ENCODE measurements at places on chromosomes 3 and 15. TPM values are rescaled to one million over a fixed set of nuclear protein-coding genes. Genes with fewer than 3 reads are reported as not detected.

OXTR gene
- 105 TPM for total RNA-seq

DNA sequence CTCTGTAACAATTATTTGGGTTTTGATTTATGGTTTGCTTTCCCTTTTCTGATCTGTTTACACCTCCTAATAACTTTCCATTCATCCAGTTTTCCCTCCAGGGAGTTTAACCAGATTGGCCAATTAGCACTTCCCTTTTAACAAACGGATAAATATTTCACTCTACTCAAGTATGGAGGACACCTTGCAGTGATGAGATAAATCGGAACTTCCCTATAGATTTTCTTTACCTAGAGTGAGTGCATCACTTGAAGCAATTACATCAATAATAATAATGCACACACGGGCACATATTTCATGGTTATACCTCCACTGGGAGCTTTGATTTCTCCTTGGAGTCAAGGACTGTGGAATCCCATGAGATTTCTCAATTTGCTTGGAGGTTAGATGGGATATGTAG, 239.1 kb upstream of the CFAP20DC start:
- no peak for DNase-seq

- DNase-seq: no peak
Measured at GRCh38 chr3:72153477-72154314, 368.7 kb upstream of the PROK2 start.

- no peak for DNase-seq
Measured at GRCh38 chr3:23395115-23395514, 192.0 kb downstream of the UBE2E2 start.

GRCh38 chr3:15894382-15894781, 96.6 kb upstream of the ANKRD28 start:
- no peak for DNase-seq

DNA sequence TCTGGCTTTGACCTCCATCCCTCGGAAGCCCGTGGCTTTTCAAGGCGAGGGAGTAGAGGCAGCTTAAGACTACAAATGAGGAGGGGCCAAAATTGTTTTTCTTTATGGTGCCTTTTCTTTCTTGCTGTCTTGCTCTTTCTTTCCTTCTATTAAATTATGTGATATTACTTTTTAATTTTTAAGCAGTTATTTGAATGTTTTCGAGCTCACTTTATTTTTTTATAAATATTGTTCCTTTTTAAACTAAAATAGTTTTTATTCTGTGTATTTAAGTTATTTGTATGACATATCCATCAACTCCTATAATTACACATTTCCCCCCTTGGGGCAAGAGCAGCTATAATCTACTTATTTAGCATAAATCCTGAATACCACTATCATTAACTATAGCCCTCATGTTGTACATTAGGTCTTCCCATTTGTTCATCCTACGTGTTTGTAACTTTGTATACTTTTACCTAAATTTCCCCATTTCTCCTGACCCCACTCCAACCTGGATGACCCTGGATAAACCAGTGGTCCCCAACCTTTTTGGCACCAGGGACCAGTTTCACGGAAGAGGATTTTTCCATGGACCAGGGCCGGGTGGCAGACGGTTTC, 622 bp upstream of the PLSCR1 start:
- no peak for DNase-seq

GRCh38 chr3:175308097-175308496, 449.0 kb downstream of the NAALADL2 start:
- DNase-seq: no peak

GRCh38 chr3:69738315-69738714, 949 bp upstream of the MITF start:
- DNase-seq: no peak

DNA sequence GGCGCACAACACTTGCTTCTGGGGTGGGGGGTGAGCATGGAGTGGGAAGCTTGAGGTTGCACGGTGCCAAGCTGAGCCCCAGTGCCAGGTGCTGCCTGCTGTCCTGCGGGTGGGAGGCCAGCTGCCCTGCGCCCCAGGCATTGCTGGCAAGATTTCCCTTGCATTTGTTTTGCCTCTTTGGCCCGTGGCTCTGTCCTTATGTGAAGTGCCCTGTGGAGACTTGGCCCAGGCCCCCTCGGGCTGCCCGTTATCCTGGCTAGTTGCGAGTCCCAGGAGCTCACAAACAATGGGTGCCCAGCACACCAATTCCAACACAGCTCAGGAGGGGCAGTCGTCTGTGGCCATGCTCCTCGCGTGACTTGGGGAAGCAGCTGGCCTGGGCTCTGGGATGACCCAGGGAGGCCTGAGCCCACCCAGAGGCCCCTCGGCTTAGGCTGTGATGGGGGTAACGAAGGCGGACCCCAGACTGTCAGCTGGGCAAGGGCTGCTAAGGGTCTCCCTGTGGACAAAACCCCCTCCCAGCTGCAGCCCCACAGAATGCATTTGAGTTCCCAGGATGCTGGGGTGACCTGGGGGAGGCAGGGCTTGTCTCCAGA, 5.9 kb downstream of the C3orf22 start:
- peak; percentile 14 for DNase-seq

- no peak for DNase-seq
Measured at GRCh38 chr3:104561324-104561723, 805.4 kb upstream of the ALCAM start.

CXCR6 gene
- 4.3 TPM for total RNA-seq
